Posterior vena cava (tissue), 2 donors: ENCODE measurements at places on chromosomes 7 and 10. TPM values are rescaled to one million over a fixed set of nuclear protein-coding genes. Genes with fewer than 3 reads are reported as not detected.
A peak's percentile ranks its signal among the peaks of the same experiment; 100 is the strongest.

DNA sequence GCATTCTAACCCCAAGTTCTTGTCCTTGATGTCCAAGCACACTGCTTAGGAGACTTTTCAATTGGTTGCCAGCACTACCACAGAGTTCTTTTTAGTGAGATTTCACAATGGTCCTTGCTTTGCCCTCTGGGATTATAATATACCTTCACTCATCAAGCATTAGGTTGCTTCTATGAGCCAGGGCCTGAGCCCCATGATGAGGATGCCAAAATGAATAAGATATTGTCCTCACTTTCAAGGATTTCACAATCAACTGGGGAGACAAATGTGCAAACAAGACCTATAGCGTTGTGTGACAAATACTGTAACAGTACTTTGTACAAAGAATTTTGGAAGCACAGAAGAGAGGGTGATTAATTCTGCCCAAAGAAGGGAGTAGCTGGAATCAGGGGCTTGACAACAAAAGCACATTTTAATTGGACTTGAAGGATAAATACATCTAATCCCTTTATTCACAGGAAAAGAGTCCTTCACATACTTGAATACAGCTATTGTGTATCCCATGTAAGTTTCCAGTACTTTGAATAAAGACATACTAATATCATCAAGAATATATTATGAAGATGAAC lies 263.6 kb upstream of the LRRN3 start:
- no peak for DNase-seq

DNA sequence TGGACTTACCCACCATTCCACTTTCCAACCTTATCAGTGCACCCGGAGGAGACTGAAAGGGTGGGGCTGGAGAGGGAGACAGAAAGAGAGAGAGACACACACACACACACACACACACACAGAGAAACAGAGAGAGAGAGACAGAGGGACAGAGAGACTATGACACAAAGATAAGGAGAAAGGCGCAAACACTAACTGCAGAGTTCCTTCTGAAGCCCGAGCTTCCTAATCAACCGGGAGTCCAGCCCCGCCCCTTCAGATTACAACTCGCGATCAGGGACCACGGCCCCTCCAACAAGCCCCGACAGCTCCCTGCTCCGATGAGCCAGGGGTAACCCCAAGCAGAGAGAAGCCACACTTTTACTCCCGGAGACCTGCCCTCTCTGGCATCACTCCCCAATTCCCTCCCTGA lies 499 bp downstream of the GAL3ST4 start:
- no peak for DNase-seq

GRCh38 chr10:79184657-79185056 lies 115.9 kb downstream of the ZMIZ1 start:
- no peak for DNase-seq

DNA sequence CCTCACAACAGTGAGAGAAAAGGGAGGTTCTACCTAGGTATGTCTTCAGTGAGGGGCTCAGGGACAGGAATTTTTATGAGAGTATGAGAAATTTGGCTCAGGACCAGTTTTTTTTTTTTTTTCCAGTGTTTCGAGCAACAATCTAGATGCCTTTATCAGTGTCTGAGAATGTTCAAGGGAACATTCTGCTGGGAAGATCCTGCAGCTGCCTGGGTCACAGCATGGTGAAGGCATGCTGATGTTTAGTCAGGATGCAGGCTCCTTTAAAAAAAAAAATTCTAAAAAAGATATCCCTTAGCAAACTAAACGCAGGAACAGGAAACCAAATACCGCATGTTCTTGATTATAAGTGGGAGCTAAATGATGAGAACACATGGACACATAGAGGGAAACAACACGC lies 31.0 kb downstream of the SBDS start:
- peak; percentile 5 for DNase-seq

Gene TFEC
- 13.5 TPM for total RNA-seq
